Renal cortical epithelial cell (primary cell): ENCODE measurements at places on chromosomes 3 and 15.

GRCh38 chr3:138682648-138683047, 74.1 kb downstream of the FAIM start:
- no peak for DNase-seq

GRCh38 chr3:117486719-117487716, 777.4 kb downstream of the TUSC7 start:
- no peak for DNase-seq

DNA sequence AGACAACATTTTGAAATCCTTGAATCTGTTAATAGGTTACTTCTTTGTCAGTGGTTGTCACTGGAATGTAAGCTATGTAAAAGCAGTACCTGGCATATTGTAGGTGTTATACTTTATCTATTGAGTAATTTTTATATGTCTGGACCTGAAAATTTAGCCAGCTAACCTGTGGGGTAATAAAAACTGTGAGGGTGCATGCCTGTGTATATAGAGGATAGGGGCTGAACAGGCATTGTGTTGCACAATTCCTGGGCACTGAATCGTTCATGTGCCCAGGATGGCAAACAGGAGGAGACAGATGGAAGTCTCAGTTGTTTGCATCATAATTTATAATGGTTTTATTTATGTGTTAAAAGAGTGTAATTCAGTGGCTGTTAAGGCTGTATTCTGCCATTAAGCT, 67.1 kb downstream of the ARMC8 start:
- DNase-seq, result peak; percentile 74

DNA sequence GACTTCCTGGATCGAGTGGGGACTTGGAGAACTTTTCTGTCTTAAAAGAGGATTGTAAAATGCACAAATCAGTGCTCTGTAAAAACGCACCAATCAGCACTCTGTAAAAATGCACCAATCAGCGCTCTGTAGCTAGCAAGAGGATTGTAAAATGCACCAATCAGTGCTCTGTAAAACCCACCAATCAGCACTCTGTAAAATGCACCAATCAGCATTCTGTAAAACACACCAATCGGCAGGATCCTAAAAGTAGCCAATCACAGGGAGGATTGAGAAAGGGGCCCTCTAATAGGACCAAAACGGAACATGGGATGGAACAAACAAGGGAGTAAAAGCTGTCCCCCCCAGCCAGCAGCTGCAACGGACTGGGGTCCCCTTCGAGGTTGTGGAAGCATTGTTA, 587.4 kb upstream of the ALCAM start:
- no peak for DNase-seq
